HCT116 (cell line): ENCODE measurements at places on chromosomes 2 and 18.
A peak's percentile ranks its signal among the peaks of the same experiment; 100 is the strongest.

DNA sequence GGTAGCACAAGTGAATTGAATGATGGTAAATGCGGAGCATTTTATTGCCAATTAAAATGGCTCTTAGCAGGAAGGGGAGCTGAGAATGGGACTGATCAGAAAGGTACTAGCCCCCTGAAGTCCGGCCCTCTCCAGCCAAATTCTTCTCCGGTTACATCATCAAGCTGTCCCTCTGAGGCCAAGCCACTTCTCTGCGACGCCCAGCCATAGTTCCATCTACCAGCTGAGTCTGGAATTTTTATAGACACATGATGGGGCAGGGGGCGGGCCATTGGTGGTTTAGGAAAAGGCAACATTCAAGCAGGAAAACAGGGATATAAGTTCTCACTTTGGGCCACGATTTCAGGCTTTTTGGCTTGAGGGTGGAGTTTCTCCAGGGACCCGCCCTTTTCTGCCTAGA lies 22.7 kb downstream of the RPRM start:
- DNase-seq: no peak

GRCh38 chr18:79092874-79093273 lies 23.7 kb downstream of the ATP9B start:
- DNase-seq: no peak

GRCh38 chr2:30234180-30234971 lies 3.0 kb downstream of the LBH start:
- no peak for DNase-seq

DNA sequence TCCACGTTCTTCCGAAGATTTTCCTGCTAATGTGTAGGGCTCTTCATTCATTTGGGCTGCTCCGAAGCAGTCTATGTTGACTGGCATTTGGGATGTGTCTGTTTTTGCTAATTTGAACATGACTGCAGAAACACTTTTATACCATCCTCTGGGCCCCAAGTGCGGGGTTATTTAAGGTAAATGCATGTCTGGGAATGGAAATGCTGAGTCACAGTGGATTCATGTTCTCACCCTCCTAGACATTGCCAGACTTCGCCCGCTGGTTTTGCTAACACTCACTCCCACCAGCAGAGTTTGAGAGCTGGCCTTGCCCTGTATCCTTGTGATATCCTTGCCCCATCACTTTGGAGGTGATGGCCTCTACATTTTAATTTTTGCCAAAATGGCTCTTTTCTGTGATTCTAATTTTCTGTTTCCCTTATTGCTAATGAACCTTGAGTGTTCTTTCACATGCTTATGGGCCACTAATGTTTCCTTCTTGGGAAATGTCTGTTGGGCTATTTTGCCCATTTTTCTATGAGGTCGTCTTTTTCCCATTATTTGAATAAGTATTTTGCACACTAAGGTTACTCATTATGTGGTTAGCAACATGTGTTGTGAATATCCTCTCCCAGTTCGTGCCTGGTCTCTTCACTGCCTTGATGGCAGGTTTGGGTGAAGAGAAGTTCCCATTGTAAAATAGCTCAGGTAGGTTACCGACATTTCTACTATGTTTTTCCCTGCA lies 204.1 kb downstream of the GLI2 start:
- no peak for DNase-seq

DNA sequence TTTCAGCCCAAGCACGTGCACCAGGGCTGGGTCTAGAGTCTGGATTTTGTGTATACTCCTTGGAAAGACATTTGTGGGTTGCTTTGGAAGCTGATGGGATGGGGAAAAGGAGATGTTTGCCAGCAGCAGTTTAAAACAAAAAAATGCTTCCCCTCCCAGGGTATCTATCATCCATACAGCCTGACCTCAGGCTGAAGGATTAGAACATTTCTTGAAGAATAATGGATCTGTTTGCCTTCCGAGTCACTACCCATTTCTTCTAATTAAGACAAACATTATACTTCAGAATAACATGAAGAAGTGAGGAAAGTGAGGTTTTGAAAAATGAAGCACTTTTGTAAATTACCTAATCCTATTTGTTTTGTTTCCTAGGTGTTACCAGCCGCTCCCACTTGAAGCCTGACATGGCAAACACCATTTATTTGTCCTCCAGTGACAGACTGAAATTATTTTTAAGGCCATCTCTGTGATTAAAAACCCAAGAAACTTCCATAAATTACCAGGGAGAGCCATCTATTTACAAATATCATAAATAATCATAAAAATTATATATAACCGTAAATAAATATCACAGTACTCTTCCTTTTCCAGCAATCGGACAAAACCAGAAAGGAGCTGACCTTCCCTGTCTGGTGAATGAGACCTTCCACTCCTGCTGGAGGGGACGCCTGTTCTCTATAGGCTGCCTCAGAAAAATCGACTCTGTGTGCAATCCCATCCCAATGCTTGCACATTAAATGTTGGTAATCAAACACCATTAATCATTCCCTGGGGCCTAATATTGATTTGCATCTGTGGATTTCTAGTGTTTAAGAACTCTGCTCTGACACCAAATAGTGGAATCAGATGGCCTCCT lies 106.8 kb downstream of the C1D start:
- no peak for DNase-seq

GRCh38 chr2:219037783-219038499 lies 3.4 kb downstream of the CFAP65 start:
- no peak for DNase-seq

DNA sequence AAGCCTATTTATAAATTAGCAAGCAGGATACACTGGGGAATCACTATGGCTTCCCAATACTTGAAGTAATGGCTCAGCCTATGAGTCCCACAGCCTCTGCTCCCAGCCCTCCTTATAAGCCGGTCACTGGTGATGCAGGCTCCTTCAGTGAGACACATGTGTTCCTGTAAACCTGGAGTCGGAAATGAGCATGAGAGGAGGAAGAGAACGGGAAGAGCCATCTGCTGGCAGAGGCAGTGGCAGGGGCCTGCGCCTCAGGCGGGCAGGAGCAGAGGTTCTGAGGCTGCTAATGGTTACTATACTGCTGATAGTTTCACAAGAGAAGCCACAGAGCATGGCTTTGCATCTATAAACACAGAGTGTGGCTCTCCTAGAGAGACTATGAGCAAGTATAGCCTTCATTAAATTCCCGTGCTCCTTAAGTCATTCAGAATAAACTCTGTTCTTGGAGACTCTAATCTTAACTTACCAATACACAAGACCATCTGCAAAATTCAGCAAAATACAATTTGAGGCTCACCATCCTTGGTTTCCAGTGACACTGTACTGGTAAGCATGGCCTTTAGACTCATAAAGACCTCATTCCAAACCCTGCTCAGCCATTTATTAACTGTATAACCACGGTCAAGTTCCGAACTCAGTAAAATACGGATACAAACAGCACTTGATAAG lies 63.3 kb downstream of the FBXO15 start:
- DNase-seq: no peak

DNA sequence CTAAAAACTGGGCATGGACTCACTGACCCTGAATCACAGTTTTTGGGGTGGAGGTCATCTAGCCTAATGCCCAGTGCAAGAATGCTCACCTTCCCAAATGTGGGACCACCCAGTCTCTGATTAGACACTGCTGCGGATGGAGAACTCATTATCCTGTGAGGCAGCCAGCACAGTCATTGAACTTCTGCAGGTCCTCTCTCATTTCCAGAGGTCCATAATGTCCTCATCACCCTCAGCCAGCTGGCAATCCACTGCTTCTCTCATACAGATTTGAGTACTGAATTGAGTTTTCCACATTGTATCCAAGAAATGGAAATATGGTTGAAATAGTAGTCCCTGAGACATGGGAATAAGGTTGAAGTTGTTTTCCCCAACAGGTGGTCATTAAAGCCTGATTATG lies 5.0 kb upstream of the MYO5B start:
- no peak for DNase-seq

- peak; percentile 69 for DNase-seq
These were observed 19.2 kb downstream of the CDC42EP3 start for GRCh38 chr2:37652199-37652640.

GRCh38 chr18:13269521-13270011 lies 51.0 kb downstream of the LDLRAD4 start:
- DNase-seq: no peak

DNA sequence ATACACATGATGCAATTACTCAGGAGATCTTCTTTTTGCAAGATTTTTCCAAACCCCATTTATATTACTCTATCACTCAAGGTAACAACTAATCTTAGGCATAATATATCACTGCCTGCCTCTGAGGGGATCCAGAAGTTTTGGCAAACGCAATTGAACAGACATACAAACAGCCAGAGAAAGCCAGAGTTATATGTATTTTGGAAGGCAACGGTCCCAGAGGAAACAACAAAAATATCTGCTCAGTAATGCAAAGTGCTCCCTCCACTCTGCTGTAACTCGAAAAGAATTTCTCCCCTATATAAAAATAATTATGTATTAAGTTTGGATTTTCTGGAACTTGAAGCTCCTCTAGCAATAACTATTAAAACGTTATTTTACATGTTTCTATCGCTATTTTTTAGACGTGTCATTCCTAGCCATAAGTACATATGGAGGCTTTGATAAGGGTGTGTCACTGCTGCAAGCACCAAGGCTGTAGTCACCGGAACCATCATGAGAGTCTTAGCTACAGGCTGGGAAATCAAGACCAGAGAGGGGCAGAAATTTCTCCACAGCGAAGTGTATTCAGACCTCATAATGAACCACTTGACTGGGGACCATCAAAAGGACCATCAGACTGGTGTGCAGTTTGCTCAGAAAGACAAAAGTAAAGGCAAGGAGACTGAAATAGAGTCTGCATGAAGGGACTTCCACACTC lies 3.7 kb upstream of the GKN1 start:
- no peak for DNase-seq
